ENCODE measurements at places on chromosomes 5 and 9.

GRCh38 chr9:133545494-133546286 lies 11.2 kb downstream of the ADAMTSL2 start:
- no peak for DNase-seq

- DNase-seq = no peak
Observed at GRCh38 chr9:2018764-2019558, 3.8 kb downstream of the SMARCA2 start.

GRCh38 chr5:170738840-170739239 lies 44.7 kb upstream of the GABRP start:
- DNase-seq = no peak

DNA sequence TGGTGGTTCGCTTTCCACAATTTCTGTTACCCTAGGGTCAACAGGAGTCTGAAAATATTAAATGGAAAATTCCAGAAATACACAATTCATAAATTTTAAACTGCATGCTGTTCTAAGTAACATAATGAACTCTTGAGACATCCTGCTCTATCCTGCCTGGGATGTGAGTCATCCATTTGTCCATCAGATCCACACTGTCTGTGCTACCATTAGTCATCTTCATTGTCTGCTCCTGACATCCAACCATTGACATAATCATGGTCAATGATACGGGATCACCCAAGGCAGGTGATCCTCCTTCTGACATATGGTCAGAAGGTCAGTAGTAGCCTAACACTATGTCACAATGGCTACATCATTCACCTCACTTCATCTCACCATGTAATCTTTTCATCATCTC lies 276.7 kb upstream of the KIF2A start:
- DNase-seq = no peak

Data from anterior cingulate cortex (tissue), 58 donors.